Karpas-422 (cell line): ENCODE measurements at places on chromosomes 6 and 20.

- no peak for DNase-seq
Observed at GRCh38 chr6:34341481-34341971, 50.9 kb downstream of the NUDT3 start.

- peak; percentile 62 for DNase-seq
Observed at GRCh38 chr20:49914310-49915117, 815 bp downstream of the SPATA2 start.

DNA sequence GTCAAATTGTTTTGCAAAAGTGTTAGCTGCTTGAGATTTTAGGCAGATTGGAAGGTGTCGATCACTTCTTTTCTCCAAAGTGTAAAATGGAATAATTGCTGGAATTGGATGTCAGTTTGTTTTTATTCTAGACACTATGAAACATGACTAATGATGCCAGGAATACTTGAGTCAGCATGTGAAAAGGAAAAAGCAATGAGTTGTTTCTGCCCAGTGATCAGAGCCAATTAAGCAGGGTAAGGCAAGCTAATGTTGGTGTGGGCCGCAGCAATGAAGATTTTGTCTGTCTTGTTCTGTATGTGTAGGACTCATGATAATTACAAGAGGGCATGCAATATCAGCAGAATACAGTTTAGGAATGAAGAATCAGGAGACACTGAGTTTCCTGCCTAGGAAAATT lies 110.3 kb downstream of the CARMIL1 start:
- no peak for DNase-seq

DNA sequence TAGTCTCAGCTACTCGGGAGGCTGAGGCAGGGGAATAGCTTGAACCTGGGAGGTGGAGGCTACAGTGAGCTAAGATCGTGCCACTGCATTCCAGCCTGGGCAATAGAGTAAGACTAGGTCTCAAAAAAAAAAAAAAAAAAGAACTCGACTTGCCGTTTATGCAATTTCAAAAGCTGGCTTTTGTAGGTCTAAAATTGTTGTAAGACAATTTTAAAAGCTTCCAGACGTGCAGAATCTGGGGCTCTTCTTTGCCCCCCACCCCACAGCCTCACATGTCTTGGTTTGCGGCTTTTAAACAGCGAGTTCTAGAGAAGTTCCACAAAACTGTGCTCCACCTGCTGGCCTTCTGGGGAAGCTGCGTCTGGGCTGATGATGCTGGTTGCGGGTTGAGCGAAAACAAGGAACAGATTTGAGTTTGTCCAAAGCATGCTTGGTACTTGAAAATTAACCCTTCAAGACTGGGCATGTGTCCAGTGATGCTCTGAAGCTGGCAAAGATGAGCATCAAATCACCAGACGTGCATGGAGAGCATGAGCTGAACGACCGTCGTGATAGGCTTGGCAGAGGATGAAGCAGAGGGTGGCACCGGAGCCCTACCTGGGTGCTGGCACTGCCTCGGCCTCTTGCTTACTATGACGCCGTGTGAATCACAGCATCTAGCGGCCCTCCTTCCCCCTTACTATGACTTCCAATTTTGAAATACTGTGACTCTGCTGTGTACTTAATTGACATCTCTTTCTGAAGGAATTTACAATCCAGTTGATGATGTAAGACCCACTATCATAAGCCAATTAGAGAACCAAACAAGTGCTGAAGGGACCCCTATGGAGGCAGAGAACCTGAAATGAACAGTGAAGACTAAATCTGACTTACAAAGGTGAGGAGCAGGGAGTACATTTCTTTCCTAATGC lies 171.4 kb downstream of the GMPR start:
- peak; percentile 92 for DNase-seq

- no peak for DNase-seq
Observed at GRCh38 chr6:108710030-108710429, 138.2 kb upstream of the ARMC2 start.

DNA sequence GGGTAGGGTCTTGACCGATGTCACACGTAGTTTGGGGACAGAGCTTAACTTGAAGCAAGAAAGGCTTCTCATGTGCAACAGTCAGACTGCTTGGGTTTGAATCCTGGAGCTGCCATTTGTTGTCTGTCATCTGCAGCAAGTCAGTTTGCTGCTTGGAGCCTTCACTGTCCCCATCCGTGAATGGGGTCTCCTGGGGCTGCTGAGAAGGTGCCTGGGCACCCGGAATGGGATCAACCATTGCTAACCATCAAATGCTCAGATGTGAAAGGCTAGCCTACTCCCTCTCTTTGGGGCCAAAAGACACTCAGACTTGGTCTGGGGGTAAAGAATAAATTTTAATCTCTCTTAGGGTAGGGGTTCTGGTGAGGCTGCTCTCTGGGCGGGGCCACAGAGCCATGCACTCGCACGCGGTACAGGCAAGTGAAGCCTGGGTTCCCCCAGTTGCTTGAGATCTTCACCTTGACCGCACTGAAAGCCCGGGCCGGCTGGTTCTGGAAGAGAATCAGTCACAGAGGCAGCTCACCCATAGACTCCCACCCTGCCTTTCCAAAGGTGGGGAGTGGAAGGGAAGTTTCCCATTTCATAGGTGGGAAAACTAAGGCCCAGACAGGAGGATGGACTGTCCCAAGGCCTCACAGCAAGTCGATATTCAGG lies 20.6 kb downstream of the SUN5 start:
- DNase-seq: no peak

GRCh38 chr6:140445474-140446004 lies 1071.1 kb upstream of the CITED2 start:
- DNase-seq: no peak

DNA sequence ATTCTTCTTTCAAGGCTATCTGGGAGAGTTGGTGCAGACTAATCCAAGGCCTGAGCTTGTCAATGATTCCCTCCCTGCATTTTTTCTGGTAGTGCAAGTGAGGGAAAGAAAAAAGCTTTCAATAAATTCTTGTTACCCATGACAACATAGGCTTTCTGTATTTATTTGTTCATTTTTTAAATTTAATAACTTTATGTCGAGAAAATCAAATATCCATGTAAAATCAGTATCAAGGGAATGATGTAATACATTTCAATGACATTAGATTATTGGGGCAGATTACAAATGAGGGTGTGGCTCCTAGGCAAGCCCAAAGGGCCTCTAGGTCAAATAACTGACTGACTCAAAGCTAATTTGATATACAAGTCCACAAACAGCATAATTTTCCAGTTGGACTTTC lies 104.0 kb downstream of the GJA1 start:
- no peak for DNase-seq

DNA sequence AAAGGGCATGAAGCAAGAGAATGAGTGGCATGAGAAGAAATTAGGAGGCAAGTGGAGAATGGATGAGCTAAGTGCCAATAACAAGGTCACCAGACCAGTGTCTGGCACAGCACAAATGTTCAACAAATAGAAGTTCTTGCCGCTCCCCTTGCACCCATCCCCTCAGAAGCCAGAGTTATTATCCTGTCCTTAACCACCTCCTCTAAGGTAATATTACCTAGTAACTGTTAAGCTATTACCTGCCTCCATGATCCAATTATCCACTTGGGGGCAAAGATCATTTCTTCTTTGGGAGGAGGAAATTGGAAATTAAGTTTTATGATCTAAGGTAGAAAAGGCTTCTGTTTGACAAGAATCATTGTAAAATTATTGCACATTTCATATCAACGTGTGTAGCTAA lies 133.8 kb downstream of the FOXA2 start:
- DNase-seq: no peak

GRCh38 chr6:79570129-79571029 lies 33.1 kb upstream of the LCA5 start:
- DNase-seq: peak; percentile 79

DNA sequence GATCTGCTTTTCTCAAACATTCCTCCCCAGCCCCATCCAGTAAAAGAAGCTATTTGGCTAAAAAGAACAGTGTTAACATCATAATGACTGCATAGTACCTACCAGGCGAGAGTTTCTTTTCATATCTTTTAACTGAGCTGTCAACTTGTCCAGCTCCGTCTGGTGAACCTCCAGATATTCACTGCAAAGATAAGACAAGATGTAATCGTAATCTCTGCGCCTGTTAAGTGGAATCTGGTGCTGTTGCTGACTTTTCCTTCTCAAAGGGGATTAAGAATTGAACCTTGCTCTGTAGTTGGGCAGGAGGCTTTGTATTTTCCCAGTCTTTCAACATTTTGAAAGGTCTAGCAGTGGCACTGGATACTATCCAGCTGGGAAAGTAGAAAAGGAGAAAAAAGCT lies 63.0 kb downstream of the RIPOR2 start:
- DNase-seq: no peak

DNA sequence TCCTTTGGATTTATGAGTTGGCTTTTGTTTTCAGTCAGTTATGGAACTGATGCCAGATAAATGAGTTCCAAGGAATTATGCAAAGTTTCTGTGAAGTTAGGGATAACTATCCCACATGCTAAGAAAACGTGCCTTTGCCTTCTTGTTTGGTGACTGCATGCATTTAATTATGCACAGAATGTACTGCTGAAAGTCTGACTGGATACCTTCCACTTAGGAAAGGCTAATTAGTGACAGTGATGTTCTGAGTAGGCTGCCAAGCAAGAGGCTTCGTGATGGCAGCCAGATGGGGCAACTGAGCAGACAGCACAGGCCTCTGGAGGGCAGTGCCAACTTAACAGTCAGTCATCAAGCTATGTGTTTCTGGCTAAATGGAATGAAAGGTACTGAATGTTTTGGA lies 289.9 kb downstream of the CD109 start:
- peak; percentile 43 for DNase-seq

- DNase-seq: no peak
Observed at GRCh38 chr20:17610566-17611289, 40.9 kb downstream of the DSTN start.

GRCh38 chr6:3822747-3823445 lies 26.3 kb upstream of the FAM50B start:
- no peak for DNase-seq

GRCh38 chr6:101806241-101806640 lies 412.7 kb downstream of the GRIK2 start:
- no peak for DNase-seq

DNA sequence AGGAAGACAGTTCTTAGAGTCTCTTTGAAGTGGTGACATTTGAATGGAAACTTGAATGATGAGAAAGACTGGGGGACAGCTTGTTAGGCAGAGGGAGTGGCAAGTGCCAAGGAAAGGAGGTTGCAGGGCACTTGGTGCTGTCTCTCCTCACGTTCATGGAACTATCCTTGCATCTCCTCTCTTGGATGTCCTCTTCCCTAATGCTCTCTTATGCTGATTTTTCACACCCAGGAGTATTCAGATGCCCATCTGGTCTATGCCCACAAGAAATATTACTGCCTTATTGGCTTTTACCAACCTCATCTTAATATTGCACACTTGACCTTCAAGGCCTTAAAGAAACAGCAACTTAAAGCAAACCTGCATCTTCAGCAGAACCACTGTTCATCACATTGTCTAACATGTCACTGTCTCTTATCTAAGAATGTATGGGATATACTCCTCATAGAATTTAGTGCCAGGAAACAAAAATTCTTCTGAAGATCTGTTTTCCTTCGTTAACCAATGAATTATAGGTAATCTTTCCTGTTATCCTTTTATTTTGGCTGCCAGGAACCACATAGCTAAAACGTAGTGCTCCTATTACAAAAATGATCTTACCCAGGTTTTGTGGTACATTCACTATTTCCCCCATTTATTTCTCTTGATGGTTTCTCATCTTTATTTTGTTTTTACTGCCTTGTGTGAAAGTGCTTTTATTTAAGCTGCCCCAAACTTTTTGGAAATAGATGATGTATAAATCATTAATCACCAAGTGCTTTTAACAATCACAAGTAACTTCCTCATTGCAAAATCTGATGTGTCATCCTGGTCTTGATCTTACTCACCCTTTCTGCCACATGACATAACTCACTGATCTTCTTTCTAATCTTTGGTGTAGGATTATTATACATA lies 12.8 kb downstream of the RGS17 start:
- no peak for DNase-seq

- no peak for DNase-seq
Observed at GRCh38 chr6:88587150-88587520, 376.3 kb downstream of the RNGTT start.

GRCh38 chr20:23042270-23042669 lies 7.2 kb downstream of the SSTR4 start:
- DNase-seq: no peak

GRCh38 chr6:131861381-131861780 lies 53.6 kb downstream of the ENPP1 start:
- no peak for DNase-seq

- DNase-seq: no peak
Observed at GRCh38 chr20:58497076-58497641, 18.0 kb downstream of the APCDD1L start.

DNA sequence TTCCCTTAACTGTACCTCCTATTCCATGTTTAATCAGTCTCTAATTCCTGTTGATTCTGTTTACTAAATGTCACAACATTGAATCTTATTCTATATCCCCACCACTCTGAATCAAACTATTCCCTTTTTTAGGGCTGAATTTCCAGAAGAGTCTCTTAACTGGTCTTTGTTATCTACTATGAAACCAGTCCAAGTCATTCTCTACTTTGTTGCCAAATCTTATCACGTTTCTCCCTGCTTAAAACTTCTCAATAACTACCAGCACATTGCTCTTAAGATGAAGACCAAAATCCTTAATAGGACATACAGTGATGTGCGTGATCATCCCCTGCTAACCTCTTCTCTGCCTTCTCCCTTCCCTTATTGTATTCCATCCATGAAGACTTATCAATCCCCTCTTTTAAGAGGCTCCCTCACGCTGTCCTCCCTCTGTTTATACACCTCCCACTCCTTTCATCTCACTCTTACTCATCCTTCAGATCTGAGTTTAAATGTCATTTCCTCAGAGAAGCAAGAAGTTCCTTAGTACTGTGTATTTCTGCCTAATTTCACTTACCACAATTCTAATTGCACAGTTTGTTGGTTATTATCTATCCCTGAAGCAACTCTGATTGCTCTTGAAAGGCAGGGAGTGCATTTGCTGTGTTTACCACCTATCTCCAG lies 143.0 kb upstream of the AHI1 start:
- DNase-seq: no peak

- no peak for DNase-seq
Observed at GRCh38 chr6:127924440-127924839, 23.6 kb upstream of the THEMIS start.

- DNase-seq: no peak
Observed at GRCh38 chr6:163579111-163579879, 164.8 kb downstream of the QKI start.

DNA sequence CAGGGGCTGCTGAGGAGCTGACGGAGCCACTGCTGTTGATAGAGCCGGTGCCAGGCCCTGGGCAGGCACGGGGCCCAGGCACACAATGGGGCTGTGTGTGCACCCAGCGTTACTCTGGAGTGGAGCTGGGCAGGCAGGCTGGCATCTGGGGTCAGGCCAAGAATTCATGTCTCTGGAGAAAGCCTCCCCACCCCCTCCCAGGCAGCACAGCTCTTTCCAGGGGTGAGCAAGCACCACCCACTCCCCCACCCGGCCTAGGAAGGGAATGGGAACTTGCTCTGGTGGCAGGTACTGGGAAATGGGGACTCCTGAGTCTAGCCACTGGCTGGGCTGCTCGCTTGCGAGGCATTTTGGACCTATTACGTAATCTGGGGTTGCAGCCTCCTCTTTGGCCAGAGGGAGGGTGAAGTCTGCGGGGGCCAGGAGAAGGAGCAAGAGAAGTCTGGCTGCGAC lies 22.7 kb downstream of the TFEB start:
- DNase-seq: no peak
